ENCODE measurements at places on chromosomes 6 and 20. TPM values are rescaled to one million over a fixed set of nuclear protein-coding genes. Genes with fewer than 3 reads are reported as not detected.

GRCh38 chr6:41074692-41075436 lies 2.1 kb downstream of the NFYA start:
- DNase-seq: no peak

GNMT gene
- not detected for total RNA-seq

TCF15 gene
- not detected for total RNA-seq

ZSCAN23 gene
- total RNA-seq: 0.64 TPM

GRCh38 chr20:40279390-40279789 lies 409.6 kb downstream of the MAFB start:
- peak; percentile 82 for DNase-seq

DNA sequence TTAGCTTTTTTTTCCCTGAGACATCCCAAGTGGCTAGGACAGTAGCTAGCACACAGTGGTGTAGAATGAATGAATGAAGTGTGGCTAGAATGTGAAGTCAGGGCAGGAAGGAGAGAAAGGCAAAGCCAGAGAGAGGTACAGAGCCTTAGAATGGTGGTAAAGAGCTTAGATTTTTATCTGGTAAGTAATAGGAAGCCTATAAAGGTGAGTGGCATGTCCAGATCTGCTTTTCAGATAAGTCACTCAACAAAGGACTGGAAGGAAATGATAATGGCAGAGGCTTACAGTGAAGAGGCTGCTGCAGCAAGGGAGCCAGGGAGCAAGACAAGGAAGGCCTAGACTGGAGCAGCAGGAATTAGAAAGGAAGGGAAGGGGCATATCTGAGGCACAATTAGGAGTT lies 96.0 kb upstream of the PRDM1 start:
- no peak for DNase-seq

GRCh38 chr20:38144974-38145728 lies 19.9 kb downstream of the TGM2 start:
- no peak for DNase-seq

GRCh38 chr20:9228774-9229450 lies 160.0 kb downstream of the PLCB4 start:
- DNase-seq: no peak

GRCh38 chr6:156822747-156823206 lies 45.6 kb downstream of the ARID1B start:
- DNase-seq: no peak

DNA sequence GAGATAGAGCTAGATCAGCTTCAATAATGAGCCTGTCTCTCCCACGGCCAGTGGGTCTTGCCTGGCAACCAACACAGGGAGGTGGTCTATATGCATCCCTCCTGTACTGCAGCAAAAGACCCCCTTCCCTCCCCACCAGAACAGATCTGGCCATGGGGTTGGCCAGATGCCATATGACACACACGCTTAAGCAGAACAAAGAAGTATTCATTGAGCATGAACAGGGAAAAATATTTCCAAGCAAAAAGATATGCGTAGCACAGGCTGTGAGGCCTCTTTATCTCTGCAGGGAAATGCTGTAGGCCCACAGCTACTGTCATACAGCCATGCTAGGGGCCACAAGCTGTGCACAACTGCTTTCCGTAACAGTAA lies 73.4 kb upstream of the NRSN1 start:
- DNase-seq: no peak

- no peak for DNase-seq
These were observed 57.5 kb downstream of the CYB5R4 start for GRCh38 chr6:83917001-83917400.

SLC24A3 gene
- total RNA-seq: 0.04 TPM

SLC2A10 gene
- 3.9 TPM for total RNA-seq

DNA sequence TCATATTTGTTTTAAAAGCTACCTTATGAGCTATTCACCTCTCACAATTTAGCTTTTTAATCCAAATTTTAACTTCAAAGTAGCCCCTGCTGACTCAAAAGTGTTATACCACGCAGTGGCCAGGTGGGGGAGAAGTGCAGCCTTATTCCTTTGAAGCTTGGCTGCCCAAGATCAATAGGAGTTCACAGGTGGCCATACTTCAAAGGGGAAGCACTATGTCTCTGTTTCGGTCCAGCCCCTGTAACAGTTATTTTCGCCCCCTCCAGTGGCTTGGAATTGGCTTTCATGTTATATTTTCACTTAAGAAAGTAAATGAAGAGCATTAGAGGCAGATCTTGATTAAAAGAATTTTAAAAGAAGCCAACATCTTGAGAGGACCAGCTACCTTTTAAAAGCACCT lies 608.4 kb downstream of the EPHA7 start:
- DNase-seq: peak; percentile 34

- no peak for DNase-seq
These were observed 218.1 kb downstream of the TSHZ2 start for GRCh38 chr20:53190225-53190624.

DNA sequence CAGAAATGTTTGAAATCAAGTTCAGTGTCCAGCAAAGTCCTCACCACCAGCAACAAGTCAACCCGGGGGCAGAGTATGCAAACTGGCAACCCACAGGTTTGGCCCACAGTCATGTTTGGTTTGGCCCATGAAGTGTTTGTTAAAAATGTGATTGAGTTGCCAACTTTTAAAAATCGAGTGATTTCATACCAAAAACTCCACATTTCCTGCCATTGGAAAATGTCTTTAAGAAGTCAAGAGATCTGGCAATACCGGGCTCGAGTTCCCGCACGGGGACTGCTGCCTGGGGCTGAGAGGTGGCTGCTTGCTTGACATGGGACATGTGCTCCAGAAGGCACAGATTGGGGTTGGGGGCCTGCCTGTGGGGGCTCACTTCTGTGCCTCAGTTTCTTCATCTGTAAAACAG lies 36.1 kb downstream of the PREX1 start:
- no peak for DNase-seq

- DNase-seq: no peak
These were observed 10.2 kb downstream of the NQO2 start for GRCh38 chr6:3009930-3010329.

SLC17A3 gene
- total RNA-seq: not detected

AIF1 gene
- not detected for total RNA-seq

- no peak for DNase-seq
These were observed 97.3 kb downstream of the NRSN1 start for GRCh38 chr6:24223115-24223919.

DNA sequence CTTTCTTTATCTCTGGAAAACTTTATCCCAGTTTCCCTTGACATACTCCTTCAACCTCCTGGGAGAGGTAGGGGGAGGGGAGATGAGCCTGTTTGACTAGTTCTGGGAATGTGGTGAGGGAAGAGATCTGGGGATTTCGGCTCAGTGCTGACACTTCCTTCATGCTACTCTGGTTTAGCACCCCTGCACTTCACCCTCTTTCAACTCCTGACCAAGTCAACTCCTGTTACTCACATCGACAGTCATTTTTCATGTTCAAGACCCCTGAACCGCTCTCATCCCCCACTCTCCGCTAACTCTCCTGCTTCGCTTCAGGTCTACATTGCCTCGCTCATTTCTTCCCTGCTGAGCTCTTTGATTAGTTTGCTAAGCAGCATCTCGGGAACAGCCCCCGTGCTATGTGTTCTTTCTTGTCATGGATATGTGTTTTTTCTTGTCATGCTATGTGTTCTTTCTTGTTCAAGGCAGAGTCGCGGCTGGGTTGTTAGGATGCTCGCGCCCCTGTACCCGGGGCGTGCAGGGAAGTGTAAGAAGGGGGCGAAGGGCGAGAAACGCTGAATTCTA lies 16.6 kb upstream of the TRIM27 start:
- peak; percentile 43 for DNase-seq

DNA sequence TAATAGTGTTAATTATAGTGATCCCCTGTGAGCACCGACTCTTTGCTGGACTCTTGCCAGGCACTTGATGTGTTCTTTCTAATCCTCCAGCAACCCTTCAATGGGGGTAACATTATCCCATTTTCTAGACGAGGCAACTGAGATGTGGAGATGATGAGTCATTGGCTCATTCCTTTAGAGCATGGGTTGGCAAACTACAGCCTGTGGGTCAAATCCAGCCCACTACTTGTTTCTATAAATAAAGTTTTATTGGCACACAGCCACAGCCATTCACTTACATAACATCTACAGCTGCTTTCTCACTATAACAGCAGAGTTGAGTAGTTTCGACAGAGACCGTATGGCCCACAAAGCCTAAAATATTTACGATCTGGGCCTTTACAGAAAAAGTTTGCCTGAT lies 249.5 kb upstream of the KCNG1 start:
- DNase-seq: peak; percentile 28

DNA sequence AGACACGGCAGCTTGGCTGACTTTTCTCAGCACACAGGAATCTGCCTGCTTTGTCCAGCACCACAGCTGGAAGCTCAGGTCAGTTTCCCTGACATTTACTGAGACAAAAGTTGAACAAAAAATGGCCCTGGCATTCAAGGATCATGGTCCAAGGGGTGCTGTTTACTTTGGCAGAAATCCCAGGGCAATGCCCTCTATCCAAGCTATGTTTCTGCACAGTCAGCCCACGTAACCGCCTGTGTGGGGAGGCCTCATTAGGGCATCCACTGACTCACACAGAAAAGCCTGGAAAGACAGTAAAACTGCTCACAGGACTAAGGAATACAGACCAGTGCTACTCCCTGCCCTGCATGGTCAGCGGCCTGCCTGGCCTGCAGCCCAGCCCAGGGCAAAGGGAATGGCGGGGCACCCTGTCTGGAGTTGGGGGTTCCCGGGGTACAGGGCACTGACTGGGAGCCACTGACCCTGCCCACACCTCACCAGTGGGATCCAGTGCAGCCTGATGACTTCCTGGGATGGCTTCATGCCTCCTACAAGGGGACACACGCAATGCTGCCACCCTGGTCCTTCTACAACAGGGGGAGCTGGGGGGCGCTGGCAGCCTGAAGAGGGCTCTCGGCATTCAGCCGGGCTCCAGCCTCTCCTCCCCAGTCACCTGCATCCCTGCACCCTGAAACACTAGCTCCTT lies 77.1 kb downstream of the NINL start:
- peak; percentile 75 for DNase-seq

DNA sequence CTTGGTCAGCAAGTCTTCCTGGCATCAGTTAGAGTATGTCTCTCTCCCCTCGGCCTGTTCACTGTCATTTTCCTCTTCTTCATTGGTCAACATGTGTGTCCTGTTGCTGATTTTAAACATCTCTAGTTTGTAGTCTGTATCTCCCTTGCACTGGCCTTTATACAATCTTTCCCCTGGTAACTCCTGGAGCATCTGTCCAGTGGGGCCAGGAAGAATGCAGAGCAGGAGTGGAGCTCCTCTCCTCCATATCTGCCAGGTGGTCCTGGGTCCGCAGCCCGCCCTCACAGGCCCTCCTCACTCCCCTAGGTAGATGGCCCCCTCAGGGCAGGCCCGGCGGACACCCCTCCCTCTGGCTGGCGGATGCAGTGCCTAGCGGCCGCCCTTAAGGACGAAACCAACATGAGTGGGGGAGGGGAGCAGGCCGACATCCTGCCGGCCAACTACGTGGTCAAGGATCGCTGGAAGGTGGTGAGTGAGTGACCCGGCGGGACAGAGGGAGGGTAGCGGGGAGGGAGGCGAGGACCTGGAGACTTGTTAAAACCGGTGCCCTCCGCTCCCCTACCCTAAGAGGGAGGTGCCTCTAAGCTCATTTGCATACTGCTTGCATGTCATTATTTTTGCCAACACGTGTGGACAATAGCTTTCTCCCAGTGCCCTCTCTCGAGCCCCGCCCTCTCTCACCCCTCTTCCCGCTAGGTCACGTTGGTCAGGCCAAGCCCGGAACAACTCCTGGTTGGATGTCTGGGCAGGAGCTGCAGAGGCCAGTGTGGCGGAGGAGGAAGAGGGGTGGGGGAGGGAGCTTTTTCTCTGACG lies 3.2 kb downstream of the TTBK1 start:
- DNase-seq: no peak

DNA sequence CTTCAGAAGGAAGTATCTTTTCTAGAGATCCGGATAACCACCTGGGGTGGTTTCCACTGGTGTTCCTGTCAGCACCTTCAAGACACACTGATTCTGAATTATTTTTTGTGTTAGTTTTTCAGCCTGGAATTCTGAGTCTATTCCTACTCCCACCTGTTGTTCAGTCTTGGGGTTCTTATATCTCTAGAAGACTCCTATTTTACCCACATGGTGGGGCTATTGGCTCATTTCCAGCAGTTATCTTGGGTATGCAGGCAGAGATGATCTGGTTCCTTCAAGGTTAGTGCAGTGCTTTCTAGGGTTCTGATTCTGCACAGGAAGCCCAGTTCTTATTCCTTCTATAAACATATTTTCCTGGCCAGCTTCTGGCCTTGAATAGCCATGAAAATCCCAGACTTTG lies 175.6 kb upstream of the PDE7B start:
- DNase-seq: peak; percentile 4

DNA sequence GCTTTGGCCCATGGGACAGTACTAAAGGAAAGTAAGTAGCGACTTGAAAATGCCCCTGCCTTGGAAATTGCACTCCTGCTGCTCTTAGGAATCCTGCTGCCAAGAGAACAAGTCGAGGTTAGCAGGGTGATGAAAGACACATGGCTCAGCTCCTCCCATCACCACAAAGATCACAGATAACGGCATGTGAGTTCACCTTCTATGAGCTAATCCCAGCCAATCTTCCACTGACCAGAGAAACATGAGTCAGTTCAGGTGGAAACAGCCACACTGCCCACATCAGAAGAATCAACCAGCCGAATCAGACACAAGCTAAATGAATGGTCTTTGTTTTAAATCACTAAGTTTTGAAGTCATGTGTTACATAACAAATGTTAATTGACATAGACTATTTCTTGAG lies 106.3 kb downstream of the PRKN start:
- peak; percentile 29 for DNase-seq

TMEM63B gene
- 28.6 TPM for total RNA-seq

- DNase-seq: no peak
These were observed 11.3 kb downstream of the FKBP5 start for GRCh38 chr6:35677456-35677855.

DNA sequence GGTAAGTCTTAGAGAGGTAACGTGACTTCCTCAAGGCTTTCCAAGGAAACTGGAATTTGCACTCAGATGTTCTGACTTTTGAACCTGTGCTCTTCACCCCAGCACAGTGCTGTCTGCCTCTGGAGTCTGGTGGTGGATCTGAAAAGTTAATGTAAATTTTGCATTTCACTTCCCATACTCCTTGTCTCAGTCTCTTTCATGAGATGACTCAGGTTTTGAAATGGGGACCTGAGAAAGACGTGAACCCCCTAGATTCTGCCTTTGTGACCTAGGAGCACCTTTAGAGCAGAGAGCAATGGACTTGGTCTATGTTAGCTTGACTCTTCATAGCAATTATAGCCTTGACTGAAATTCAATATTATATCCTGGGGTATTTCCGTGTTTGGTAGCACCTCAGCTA lies 223.0 kb downstream of the QKI start:
- DNase-seq: no peak

GRCh38 chr6:155377061-155377460 lies 62.8 kb upstream of the TFB1M start:
- DNase-seq: no peak

- DNase-seq: no peak
These were observed 41.0 kb upstream of the BCLAF1 start for GRCh38 chr6:136330634-136331033.

GRCh38 chr6:43856005-43856765 lies 86.2 kb downstream of the VEGFA start:
- DNase-seq: peak; percentile 73

TENT5A gene
- total RNA-seq: 16.4 TPM

- DNase-seq: no peak
These were observed 115.7 kb downstream of the DST start for GRCh38 chr6:56526860-56527544.

- DNase-seq: no peak
These were observed 5.9 kb upstream of the CST3 start for GRCh38 chr20:23643659-23644058.

GRCh38 chr6:7200598-7201443 lies 93.1 kb downstream of the RREB1 start:
- DNase-seq: no peak

GRCh38 chr20:8342391-8342790 lies 210.3 kb downstream of the PLCB1 start:
- DNase-seq: no peak

All from H4 (cell line).